T-helper 2 cell treated with Interferon-gamma antibody and Interleukin-4, amounts not matched to agents 5 μg/mL and 100 μg/mL, for 36 hours (primary cell): ENCODE measurements at places on chromosomes 4 and X.

DNA sequence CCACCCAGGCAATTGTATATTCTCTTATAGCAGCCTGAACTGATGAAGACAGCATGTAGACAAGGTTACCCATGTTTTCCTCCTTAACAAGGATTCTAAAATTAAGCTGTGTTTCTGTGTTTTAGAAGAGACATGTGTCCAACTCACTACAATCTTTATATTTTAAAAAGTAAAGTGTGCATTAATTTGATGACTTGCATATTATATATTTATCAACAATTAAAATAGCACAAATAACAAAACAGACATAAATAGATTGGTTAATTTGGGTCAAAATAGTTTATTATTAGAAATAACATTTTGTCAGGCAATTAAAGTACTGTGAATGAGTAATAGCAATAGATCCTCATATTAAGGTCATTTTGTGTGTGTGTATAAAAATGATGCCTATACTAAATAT lies 357.1 kb downstream of the PDGFC start:
- no peak overlapping the region for H3K4me3 ChIP-seq
- no peak overlapping the region for H3K27ac ChIP-seq
- no peaks in the 10 kb centered on the region for H3K4me1 ChIP-seq
- DNase-seq, result no peak
- no peaks in the 10 kb centered on the region for H3K36me3 ChIP-seq
- H3K27me3 ChIP-seq, result no peaks in the 10 kb centered on the region

- no peak overlapping the region for H3K4me3 ChIP-seq
- H3K36me3 ChIP-seq, result no peaks in the 10 kb centered on the region
- no peaks in the 10 kb centered on the region for H3K27me3 ChIP-seq
Measured at GRCh38 chr4:149638073-149638472, 177.6 kb downstream of the IQCM start.

DNA sequence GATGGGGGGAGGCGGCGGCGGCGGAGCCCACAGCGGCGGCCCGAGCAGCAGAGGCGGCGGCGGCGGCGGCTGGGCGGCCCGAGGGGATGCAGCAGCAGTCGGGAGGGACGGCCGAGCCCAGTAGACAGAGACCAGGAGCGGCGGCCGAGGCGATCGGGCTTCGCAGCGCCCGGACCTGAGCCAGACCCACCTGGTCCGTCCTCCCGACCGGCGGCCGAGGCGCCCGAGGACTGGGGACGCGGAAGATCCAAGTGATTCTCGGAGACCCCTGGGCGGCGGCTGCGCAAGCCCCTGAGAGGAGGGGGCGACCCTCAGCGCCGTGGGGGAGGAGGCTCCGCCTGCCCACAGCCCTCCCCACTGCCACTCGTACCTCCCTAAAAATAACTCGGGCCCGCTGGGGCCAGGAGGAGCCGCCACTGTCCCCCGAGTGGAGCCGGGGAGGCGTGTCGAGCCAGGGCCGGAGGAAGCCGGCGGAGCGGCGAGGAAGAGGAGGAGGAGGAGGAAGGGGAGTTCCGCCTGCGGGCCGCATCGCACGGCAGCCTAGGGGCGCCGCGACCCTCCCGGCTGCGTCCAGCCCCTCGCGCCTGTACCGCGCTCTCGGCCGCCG lies 608 bp downstream of the RAPGEF2 start:
- peaks cover 48% of the 10 kb centered on the region for H3K4me1 ChIP-seq
- H3K36me3 ChIP-seq, result peaks cover 2% of the 10 kb centered on the region
- no peak overlapping the region for H3K27ac ChIP-seq
- no peak overlapping the region for H3K4me3 ChIP-seq
- DNase-seq, result no peak
- H3K27me3 ChIP-seq, result peaks cover 26% of the 10 kb centered on the region

- DNase-seq, result no peak
- H3K27me3 ChIP-seq, result no peaks in the 10 kb centered on the region
- H3K36me3 ChIP-seq, result no peaks in the 10 kb centered on the region
- no peaks in the 10 kb centered on the region for H3K4me1 ChIP-seq
- no peak overlapping the region for H3K4me3 ChIP-seq
Measured at GRCh38 chrX:44105228-44105913, 132.2 kb upstream of the NDP start.

DNA sequence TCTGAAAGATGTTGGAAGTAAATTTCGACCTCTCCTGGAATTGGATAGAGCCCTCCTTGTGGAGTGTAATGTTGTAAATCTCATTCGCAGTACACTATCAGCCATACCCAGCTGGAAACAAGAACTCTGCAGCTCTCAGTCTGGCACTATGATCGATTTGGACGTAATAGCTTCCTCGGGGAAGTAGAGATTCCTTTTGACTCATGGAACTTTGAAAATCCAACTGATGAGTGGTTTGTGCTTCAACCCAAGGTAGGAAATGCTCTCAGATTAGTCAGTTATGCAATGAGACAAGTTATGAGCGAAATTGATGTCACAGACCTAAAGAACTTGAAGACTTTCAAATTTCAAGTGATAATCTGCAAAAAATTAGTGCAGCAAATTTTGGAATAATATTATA lies 103.9 kb downstream of the SYTL5 start:
- no peak for DNase-seq
- no peaks in the 10 kb centered on the region for H3K27me3 ChIP-seq
- H3K36me3 ChIP-seq, result no peaks in the 10 kb centered on the region
- H3K27ac ChIP-seq, result no peak overlapping the region
- H3K4me3 ChIP-seq, result no peak overlapping the region

DNA sequence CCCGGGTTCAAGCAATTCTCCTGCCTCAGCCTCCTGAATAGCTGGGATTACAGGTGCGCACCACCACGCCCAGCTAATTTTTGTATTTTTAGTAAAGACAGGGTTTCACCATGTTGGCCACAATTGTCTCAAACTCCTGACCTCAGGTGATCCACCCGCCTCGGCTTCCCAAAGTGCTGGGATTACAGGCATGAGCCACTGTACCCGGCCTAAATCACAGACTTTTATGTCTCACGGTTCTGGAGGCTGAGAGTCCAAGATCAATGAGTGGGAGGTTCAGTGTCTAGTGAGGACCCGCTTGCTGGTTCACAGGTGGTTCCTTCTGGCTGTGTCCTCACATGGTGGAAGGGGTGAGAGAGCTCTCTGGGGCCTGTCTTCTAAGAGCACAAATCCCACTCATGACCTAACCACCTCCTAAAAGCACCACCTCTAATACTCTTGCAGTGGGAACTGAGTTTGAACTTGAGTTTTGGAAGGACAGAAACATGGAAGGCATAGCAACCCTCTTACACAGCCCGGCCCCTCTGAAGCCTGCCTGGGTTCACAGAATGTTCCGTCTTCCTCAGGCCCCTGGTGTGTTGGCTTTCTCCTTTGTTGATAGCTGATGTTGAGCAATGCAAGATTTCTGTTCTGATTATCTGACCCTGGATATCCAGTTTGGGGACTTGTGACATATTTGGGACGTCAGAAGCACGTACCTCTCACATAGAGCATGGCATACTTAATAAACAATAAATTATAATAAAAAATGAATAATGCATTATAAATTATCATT lies 1.9 kb upstream of the AKAP17A start:
- peak; percentile 3 for DNase-seq
- no peaks in the 10 kb centered on the region for H3K27me3 ChIP-seq
- H3K27ac ChIP-seq, result peak overlapping the region; percentile 80

GRCh38 chr4:72768364-72768763 lies 199.3 kb upstream of the ADAMTS3 start:
- no peak for DNase-seq
- H3K4me3 ChIP-seq, result no peak overlapping the region
- no peaks in the 10 kb centered on the region for H3K27me3 ChIP-seq
- H3K36me3 ChIP-seq, result no peaks in the 10 kb centered on the region

GRCh38 chrX:67610282-67610681 lies 66.5 kb downstream of the AR start:
- no peak overlapping the region for H3K27ac ChIP-seq
- no peaks in the 10 kb centered on the region for H3K4me1 ChIP-seq
- no peak overlapping the region for H3K4me3 ChIP-seq

DNA sequence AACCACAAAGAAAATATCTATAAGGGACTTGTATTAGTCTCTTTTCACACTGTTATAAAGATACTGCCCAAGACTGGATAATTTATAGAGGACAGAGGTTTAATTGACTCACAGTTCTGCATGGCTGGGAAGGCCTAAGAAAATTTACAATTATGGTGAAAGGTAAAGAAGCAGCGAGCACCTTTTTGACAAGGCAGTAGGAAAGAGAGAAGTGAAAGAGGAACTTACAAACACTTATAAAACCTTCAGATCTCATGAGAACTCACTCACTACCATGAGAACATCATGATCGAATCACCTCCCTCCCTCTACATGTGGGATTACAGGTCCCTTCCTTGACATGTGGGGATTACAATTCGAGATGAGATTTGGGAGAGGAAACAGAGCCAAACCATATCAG lies 856.0 kb downstream of the TRAM1L1 start:
- no peaks in the 10 kb centered on the region for H3K36me3 ChIP-seq
- H3K4me3 ChIP-seq, result no peak overlapping the region
- no peaks in the 10 kb centered on the region for H3K4me1 ChIP-seq
- no peak overlapping the region for H3K27ac ChIP-seq
- no peaks in the 10 kb centered on the region for H3K27me3 ChIP-seq
- no peak for DNase-seq

DNA sequence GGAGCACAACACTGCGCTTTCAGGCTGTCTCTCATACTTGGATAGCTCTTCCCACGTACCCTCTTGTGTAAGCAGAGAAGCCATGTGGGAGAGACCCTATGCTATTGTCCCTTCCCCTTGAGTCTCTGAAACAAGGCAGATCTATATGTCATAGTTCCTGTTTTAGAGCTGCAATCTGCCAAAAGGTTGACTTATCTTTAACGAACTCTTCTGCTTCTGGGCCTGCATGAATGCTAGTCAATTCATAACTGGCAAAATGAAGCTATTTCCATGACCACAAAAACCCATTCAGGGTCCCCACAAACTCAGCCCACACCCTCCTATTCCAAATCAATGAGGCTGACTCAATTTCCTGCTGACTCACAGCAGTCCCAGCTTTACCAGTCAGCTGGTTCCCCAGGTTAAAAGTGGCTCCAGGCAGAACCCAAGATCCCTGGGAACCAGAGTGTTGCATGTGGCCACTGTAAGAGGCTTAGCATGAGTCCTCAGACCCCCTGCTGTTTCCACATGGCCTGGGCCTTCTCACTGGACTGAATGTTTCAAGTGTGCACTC lies 25.3 kb upstream of the SOD3 start:
- H3K4me3 ChIP-seq, result no peak overlapping the region
- no peaks in the 10 kb centered on the region for H3K36me3 ChIP-seq
- H3K27me3 ChIP-seq, result no peaks in the 10 kb centered on the region
- peaks cover 8% of the 10 kb centered on the region for H3K4me1 ChIP-seq

DNA sequence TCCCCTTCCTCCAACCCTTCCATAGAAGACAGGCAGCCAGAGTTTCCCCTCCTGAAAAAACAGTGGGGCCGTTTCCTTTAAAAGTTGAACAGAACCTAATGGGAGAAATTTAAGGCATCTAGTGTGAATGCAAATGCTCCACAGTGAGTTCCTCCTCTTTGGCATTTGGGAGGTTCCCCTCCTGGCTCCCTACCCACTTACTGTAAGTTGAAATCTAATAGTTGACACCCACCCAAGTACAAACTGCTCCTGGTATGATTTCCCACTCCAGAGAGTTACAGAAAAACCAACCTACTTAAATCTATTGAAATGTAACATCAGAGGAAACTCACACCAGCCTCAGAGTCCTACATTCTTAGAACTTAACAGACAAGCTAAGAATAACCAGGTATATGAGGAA lies 17.6 kb downstream of the ENPEP start:
- DNase-seq, result no peak
- H3K4me1 ChIP-seq, result no peaks in the 10 kb centered on the region
- H3K4me3 ChIP-seq, result no peak overlapping the region

DNA sequence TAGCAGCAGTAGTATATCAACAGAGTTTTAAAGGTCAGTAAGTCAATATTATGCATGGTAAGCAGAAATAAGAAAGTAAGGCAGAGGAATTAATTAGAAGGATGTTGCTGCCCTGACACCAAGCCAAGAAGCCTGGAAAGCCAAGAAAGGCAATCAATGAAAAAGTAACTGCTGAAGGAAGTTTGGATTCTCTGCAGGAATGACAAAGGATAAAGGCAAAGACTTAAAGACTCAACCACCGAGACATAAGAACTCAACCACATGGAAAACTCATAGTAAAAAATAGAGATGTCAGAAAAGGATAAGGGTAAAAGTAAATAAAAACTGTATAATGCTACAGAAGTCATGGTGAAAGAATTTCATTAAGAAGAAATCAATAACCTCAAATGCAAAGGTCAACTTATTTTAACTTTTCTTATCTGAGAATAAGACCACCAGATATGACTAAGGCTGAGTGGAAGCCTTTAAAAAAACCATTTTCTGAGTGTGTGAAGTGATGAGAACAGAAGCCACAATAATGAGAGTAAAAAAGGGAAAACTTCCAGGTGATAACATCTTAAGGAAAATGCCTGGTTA lies 55.2 kb downstream of the NEK1 start:
- peaks cover 33% of the 10 kb centered on the region for H3K36me3 ChIP-seq
- DNase-seq, result no peak
- no peaks in the 10 kb centered on the region for H3K4me1 ChIP-seq

- no peak for DNase-seq
- H3K27me3 ChIP-seq, result peaks cover 13% of the 10 kb centered on the region
- no peaks in the 10 kb centered on the region for H3K36me3 ChIP-seq
- H3K4me3 ChIP-seq, result no peak overlapping the region
- H3K4me1 ChIP-seq, result peaks cover 4% of the 10 kb centered on the region
Measured at GRCh38 chr4:37588150-37588549, 98.0 kb downstream of the RELL1 start.

- no peak overlapping the region for H3K4me3 ChIP-seq
- no peaks in the 10 kb centered on the region for H3K4me1 ChIP-seq
- H3K27ac ChIP-seq, result no peak overlapping the region
Measured at GRCh38 chr4:137070614-137071013, 461.7 kb downstream of the PCDH18 start.

DNA sequence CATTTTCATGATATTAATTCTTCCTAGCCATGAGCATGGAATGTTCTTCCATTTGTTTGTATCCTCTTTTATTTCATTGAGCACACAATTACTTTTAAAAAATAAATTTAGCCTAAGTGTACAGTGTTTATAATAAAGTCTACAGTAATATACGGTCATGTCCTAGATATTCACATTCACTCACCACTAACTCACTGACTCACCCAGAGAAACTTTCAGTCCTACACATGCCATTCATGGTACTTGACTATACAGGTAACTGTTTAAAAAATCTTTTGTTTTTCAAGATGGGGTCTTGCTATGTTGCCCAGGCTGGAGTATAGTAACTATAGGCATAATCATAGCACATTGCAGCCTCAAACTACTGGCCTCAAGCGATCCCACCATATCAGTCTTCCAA lies 348.1 kb downstream of the RAPGEF2 start:
- H3K36me3 ChIP-seq, result no peaks in the 10 kb centered on the region
- H3K4me1 ChIP-seq, result peaks cover 2% of the 10 kb centered on the region
- no peak overlapping the region for H3K4me3 ChIP-seq
- H3K27ac ChIP-seq, result no peak overlapping the region

GRCh38 chr4:21413807-21414370 lies 534.7 kb downstream of the KCNIP4 start:
- no peaks in the 10 kb centered on the region for H3K36me3 ChIP-seq
- no peak overlapping the region for H3K4me3 ChIP-seq
- H3K27me3 ChIP-seq, result no peaks in the 10 kb centered on the region
- H3K4me1 ChIP-seq, result no peaks in the 10 kb centered on the region
- DNase-seq, result no peak
- H3K27ac ChIP-seq, result no peak overlapping the region
